Stimulated activated naive CD8-positive, alpha-beta T cell treated with anti-CD3 and anti-CD28 coated beads, Interleukin-15, amount 100 ng/mL, for 72 hours (primary cell): ENCODE measurements at places on chromosomes 4 and X.
A peak's percentile ranks its signal among the peaks of the same experiment; 100 is the strongest.

GRCh38 chr4:153221783-153222706 lies 17.8 kb downstream of the TRIM2 start:
- DNase-seq = peak; percentile 19

DNA sequence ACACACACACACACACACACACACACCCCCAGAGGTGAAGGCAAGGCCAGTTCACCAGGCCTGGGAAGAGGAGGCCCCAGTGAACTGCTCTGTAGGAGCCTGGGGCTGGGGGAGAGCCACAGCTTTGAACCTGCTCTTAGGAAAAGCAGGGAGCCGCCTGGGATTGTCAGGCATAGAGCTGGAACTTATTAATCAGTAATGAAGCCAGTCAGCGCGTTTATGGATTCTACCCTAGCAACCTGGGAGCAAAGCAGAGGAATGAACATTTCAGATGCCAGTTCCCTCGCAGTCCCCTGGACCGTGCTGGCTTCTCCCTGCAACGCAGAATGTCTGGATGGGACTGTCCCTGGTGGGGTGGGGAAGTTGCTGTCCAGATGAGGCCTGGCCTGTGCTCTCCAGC lies 45.3 kb upstream of the DDX3X start:
- DNase-seq = no peak

DNA sequence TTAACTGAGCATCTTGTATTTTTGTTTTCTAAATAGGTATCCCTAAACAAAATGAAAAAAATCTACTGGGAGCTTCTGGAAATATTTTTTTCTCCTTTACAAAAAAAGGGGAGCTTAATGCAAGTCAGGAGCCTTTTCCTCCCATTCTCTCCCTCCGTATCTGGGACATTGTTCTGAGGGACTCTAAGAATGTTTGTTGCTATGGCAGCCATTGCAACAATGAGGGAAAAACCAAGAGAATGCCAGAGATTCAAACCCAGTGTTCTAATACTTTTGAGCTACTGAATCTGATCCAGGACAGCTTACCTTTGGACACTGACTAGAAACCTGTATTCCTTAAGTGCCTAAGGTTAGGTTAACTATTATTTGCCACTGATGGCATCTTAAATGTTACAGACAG lies 485.7 kb upstream of the HS3ST1 start:
- DNase-seq = no peak

- peak; percentile 36 for DNase-seq
Measured at GRCh38 chr4:122576261-122577188, 44.3 kb downstream of the IL21 start.

- DNase-seq = no peak
Measured at GRCh38 chr4:169256101-169256612, 14.6 kb downstream of the SH3RF1 start.

DNA sequence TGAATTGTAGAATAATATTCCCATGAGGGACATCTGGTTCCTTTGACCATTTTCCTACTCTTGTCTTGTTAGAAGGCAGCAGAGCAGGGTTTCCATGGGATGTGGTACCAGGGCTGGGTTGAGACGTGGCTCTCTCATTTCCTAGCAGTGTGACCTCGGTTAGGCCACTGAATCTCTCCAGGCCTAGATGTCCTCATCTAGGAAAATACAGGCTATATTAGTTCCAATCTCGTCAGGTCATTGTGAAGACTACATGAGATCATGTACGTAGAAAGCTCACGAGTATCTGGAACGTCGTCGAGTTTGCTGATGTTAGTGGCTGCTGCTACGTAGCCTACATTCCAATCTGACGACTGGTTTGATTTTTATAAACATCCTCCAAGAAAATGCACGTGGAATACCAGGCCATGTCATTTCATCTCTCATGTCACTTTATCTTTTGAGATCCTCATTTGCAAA lies 278.2 kb upstream of the GATB start:
- no peak for DNase-seq

GRCh38 chrX:36528661-36529060 lies 479.5 kb upstream of the FAM47C start:
- no peak for DNase-seq

DNA sequence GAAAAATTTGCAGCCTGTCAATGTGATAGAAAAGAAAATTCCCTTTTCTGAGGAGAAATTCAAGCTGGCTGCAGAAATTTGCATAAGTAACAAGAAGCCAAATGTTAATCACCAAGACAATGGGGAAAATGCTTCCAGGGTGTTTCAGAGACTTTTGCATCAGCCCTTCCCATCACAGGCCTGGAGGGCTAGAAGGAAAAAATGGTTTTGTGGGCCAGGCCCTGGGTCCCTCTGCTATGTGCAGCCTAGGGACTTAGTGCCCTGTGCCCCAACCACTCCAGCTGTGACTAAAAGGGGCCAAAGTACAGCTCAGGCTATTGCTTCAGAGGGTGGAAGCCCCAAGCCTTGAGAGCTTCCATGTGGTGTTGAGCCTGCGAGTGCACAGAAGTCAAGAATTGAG lies 23.9 kb downstream of the ZNF275 start:
- DNase-seq = no peak

DNA sequence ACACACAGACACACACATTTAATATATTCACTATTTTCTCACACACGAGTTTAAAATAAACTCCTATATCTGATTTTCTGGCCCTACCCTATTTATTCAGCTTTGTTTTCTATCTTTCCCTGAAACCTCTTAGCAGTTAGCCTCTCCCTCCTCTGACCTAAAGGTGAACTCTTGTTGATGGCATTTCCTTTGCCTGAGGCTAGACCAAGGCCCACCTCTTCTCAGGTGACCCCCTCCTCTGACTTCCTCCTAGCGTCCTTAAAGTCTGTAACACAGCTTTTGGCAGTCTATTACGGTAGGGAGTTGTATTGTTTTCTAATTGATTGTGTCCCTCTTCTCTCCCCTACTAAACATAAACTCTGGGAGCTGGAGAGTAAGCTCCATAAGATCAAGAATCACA lies 1.7 kb upstream of the SRPX2 start:
- no peak for DNase-seq

- no peak for DNase-seq
Measured at GRCh38 chr4:152073351-152074087, 312.7 kb upstream of the GATB start.

GRCh38 chrX:14501327-14501726 lies 28.0 kb upstream of the GLRA2 start:
- DNase-seq = no peak

- no peak for DNase-seq
Measured at GRCh38 chr4:98674404-98675173, 16.2 kb upstream of the TSPAN5 start.

DNA sequence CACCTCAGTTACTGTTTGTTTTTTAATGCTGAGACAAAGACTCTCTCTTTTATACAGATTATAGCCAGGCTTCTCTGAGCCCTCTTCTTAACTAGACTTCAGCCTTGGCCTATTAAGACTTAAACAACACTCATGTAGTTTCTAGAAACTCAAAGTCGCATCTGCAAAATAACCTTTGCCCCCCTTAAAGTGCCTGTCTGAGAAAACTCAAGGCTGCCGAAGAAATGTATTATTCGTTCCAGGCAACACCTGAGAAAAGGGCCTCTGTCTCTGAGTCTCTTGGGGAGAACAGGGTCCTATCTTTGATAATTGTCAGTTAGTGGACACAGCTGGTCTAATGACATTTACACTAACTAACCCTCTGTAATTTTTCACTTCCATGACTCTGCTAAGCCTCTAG lies 60.8 kb upstream of the HPGD start:
- no peak for DNase-seq

DNA sequence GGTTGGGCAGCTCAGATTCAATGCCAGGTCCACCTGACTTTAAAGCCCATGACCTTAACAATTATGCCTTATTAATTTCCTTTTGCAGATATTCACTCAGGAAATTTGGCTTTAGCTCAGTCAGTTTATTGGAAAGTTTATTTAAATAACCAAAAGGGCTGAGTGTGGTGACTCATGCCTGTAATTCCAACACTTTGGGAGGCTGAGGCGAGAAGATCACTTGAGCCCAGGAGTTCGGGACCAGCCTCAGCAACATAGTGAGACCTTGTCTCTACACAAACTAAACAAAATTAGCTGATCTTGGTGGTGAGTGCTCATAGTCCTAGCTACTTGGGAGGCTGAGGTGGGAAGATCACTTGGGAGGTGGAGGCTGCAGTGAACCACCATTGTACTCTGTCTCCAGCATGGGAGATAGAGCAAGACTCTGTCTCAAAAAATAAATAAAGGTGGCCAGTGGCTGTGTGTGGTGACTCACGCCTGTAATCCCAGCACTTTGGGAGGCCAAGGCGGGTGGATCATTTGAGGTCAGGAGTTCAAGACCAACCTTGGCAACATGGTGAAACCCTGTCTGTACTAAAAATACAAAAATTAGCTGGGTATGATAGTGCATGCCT lies 43.3 kb downstream of the RHOH start:
- no peak for DNase-seq

DNA sequence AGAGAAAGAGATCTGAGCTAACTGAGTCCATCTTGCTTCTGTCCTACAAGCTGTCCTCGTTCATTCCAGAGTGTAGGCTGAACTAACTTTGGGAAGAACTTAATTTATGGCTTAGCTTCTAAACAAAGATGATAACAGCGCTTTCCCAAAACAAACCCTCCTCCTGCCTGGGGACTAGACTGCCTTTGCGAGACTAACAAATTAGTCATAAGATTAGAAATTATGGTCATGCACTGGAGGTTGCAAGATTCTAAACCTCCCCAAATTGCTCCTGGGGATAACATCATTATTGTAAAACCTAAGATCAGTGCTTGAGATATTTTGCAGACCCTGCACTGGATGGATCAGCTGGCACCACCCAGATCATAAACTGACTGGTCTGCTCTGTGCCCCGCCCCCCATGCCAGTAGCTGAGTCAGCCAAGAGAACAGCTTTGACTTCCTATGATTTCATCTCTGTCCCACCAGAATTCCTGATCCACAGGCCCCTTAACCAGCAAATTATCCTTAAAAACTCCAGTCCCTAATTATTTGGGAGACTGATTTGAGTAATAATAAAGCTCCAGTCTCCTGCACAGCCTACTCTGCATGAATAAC lies 883.3 kb downstream of the TRIML1 start:
- no peak for DNase-seq
